ENCODE measurements at places on chromosomes 6 and 20. TPM values are rescaled to one million over a fixed set of nuclear protein-coding genes. Genes with fewer than 3 reads are reported as not detected.
A peak's percentile ranks its signal among the peaks of the same experiment; 100 is the strongest.

GRCh38 chr6:39303425-39304153 lies 10.6 kb downstream of the KCNK17 start:
- DNase-seq = no peak

- no peak for DNase-seq
Measured at GRCh38 chr20:47274401-47275108, 81.9 kb downstream of the ZMYND8 start.

- no peak for DNase-seq
Measured at GRCh38 chr6:137843211-137843610, 23.8 kb upstream of the TNFAIP3 start.

GRCh38 chr6:64034291-64034690 lies 398.7 kb downstream of the PHF3 start:
- no peak for DNase-seq

GRCh38 chr20:23206061-23206460 lies 119.9 kb upstream of the CD93 start:
- DNase-seq = no peak

DNA sequence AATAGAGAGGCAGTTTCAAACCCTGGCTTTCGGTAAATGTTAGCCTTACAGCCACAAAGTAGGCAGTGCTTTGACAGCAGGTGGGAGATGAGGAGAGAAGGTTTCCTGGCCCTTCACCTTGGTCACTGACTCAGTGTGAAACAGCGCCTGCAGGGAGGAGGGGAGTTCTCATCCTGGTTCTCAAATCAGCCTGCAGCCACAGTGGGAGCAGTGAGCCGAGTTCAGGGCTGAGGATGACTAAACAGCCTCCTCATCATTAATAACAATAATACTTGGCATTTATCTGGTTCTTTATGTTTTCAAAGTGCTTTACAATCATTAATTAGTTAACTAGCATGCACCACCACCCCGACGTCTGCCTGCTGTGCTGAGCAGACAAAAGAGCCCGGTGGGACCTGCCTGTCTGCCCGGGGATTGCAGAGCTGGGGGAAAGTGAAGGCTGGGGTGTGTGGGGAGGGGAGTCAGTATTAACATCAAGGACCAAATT lies 59.6 kb downstream of the PRDM1 start:
- peak; percentile 27 for DNase-seq

- no peak for DNase-seq
Measured at GRCh38 chr6:156925718-156926607, 148.8 kb downstream of the ARID1B start.

DNA sequence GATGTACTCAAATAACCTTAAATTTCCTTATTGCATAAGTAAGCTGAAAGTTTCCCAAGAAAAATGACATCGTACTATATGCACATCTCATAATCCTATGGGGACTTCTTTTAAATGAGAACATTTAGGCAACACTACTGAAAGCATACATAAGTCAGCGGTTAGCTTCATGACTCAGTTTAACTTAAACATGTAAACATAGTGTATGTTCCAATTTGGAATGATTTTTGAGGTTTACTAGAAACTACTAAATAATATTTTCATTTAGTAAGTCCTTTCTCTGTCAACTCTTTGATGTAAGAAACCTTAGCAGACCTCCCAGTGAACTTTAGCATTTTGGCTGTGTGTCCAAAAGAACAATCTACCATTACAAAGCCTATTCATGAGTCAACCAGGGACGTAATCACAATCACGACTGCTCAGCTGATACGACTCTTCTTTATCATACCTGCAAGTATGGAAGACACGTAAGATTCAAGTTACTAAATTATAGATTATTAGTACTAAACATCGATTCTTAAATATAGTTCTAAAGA lies 19.3 kb downstream of the HIVEP2 start:
- no peak for DNase-seq

GRCh38 chr20:20719411-20719810 lies 7.0 kb upstream of the RALGAPA2 start:
- DNase-seq = no peak

GRCh38 chr20:29497261-29497671 lies 1760.2 kb upstream of the DEFB115 start:
- DNase-seq = no peak

GRCh38 chr6:53645859-53646258 lies 19.7 kb downstream of the KLHL31 start:
- DNase-seq = no peak

DNA sequence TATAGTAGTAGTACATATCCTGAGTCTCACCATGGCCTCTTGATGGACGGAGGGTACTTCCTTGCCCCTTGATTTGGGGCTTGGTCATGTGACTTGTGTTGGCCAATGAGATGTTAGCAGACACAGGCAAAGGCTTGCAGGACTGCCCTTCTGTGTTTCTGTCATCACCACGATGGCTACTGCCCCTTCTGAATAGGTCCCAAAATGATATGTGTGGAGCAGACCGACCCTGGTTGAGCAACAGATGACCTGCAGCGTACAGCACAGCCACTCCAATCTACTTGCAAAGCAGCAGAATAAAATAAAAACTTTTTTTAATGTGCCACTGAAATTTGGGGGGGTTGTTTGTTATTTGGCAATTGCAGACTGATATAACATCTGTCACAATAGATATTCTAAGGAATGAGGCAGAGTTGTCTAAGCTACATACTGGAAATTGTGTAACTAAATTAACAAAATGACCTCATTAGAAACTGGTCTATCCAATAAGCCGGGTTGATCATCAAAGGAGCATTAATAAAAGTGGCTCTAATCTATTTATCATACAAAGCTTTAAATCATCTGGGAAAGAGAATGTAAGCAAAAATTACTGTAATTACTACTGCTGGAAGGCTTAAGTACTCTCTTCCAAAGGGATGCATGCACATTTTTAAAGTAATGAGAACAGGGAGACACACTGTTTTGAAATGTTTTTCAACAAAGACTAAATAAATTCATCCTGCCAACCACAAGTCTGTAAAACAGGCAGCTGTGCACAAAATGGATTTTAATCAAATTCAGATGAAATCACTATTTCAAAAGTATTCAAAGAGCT lies 209.5 kb downstream of the KIF16B start:
- DNase-seq = no peak

DNA sequence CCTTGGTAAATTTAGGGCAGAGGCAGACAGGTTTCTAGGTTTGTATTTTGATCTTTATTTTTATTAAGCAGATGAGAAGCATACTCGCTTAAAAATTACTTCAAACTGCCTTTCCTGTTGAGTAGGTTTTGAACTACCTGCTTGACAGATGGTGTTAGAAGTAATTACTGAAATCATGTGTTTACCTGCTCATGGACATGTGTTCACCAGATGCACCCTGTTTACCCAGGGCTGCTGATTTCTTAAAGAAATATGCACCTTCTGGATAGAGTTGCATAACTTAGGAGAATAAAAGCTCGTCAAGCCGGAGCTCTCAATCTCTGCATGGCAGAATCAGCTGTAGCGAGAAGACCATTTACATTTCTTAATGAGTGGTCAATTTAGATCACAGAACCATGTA lies 165.1 kb downstream of the CDKAL1 start:
- no peak for DNase-seq

- DNase-seq = no peak
Measured at GRCh38 chr6:107740496-107741190, 83.5 kb downstream of the SCML4 start.

DNA sequence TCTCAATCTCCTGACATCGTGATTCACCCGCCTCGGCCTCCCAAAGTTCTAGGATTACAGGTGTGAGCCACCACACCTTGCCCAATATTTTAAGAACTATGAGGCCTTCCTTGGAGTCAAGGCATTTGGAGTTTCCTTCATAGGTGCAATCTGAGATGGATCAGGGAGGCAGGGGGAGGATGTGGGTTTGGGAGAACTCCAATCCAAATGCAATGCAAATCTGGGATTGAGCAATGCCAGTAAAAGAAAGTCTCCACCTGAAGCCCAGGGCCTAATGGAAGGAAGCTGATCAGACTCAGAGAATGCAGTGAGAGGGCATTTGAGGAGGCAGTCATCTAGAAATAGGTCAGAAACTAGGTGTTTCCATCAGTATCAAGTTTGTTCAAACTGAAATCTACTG lies 21.2 kb downstream of the RSPH3 start:
- DNase-seq = no peak

GRCh38 chr6:138577151-138577915 lies 78.0 kb upstream of the NHSL1 start:
- DNase-seq = peak; percentile 38

GRCh38 chr6:140105857-140106256 lies 731.4 kb upstream of the CITED2 start:
- peak; percentile 55 for DNase-seq

DNA sequence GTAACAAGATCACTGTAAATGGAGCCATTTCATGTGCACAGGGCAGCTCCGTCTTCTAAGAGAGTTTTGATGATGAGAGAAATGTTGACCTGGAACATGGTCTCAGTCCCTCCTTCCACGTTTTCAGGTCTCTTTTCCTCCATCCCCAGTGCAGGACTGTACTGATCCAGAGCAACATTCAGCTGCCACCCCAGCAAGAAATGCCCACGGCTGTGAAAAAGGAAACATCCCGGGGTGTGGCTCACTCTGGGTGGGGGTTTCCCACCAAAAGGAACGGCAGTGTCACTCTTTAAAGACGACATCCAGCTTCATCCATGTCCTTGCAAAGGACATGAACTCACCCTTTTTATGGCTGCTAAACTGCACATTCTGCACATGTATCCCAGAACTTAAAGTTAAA lies 92.6 kb downstream of the ERMARD start:
- no peak for DNase-seq

DNA sequence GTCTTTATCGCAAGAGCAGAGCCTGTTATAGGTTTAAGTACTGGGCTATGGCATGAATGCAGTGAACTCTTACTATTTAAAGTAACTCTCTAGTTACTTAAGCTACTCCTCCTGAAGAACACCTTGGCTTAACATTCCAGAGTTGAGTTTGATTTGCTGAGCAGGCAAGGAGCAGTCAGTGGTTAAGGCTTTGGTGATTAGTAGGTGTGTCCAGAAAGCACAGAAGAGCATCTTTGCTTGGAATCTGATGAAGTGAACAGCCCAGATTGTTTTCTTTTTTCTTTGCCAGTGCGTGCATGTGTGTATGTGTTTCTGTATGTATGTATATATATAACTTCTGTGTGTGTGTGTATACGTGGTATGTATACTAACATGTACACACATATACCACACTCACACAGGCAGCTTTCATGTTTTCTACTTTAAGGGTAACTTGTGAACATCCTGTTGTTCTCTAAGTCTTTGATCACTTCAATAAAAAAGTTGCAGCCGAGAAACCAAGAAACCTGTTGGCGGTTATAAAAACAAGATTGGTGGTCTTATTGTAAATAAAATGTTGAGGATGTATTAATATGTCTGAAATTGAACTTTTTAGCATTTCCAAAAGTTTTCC lies 56.2 kb upstream of the TULP4 start:
- DNase-seq = no peak

DNA sequence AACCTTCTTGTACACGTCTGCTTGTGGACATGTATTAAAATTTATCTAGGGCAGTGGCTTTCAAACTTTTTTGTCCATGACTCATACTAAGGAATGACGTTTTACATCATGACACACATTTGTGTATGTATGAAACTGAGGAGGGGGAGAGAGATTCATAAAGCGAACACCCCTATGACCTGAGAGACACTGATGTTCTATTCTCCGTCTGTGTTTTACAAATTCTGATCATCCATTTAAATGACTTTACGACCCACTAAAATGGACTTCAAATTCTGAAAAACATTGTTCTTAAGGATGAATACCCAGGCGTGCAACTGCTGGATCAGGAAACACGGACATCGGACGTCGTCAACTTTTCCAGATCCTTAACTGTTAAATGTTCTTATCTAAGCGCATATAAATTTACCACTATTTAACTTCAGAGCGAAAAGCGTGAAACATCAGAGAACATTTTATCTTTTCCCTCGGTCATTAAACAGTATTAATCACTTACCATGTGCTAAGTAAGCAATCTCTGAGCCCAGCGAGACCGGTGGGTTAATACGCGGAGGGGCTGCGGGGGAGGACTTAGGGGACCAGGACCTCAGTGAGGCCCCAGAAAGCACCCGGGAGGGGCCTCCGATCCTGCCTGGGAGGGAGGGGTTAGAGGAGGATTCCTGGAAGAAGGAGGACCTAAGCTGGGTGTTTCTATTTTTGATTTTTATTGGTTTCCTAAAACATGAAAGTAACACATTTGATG lies 1.2 kb downstream of the PLAGL1 start:
- peak; percentile 24 for DNase-seq

Gene KHDC1L
- total RNA-seq = 1.9 TPM

Gene IL17F
- total RNA-seq = not detected

Gene ZNFX1
- 6.9 TPM for total RNA-seq

Gene KCNQ5
- total RNA-seq = 0.09 TPM

Gene HRH3
- 1.7 TPM for total RNA-seq

Gene ARHGAP18
- total RNA-seq = 3.9 TPM

Gene VSX1
- not detected for total RNA-seq
